NCI-H1436 (cell line): ENCODE measurements at places on chromosomes 2 and 18.

DNA sequence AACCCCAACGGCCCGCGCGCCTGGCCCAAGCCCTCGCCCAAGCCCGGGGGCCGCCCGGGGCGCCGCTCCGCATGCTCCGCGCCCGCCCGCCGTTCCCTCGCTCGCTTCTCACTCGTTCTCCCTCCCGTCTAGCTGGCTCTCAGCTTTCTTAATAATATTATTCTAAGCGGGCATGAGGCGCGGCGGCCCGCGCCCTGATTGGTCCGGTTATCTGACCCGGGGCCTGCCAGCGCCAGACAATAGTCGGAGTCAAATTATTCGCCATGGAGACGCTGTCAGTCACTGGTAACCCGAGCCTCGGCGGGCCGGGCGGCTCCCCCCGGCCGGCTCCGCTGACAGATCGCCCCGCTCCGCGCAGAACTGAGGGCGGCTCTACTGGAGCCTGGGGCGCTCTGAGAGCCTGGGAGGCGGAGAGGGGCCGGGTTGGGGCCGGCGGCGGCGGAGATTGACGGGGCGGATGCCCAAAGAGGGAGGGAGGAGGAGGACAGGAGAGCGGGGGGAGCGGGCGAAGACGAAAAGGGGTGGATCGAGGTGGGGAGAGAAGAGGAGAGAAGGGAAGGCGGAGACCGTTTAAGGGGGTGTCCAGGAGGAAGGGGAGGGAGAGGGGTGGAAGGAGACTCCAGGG is at the start of gene SIX2:
Gene SIX2 (minus strand): TSS at position 150 of the 625 bp plus-strand sequence. CDS start 342 bp downstream, outside the sequence.
- DNase-seq, result peak; percentile 97

GRCh38 chr2:179222076-179222475 is 42.6 kb downstream of the SESTD1 start:
- no peak for DNase-seq

GRCh38 chr18:27665264-27665799 is 480.2 kb upstream of the CHST9 start:
- no peak for DNase-seq

- no peak for DNase-seq
Observed at GRCh38 chr2:94758546-94758945, 112.7 kb upstream of the TEKT4 start.

GRCh38 chr2:133053541-133053940 is 383.5 kb upstream of the LYPD1 start:
- DNase-seq, result no peak

DNA sequence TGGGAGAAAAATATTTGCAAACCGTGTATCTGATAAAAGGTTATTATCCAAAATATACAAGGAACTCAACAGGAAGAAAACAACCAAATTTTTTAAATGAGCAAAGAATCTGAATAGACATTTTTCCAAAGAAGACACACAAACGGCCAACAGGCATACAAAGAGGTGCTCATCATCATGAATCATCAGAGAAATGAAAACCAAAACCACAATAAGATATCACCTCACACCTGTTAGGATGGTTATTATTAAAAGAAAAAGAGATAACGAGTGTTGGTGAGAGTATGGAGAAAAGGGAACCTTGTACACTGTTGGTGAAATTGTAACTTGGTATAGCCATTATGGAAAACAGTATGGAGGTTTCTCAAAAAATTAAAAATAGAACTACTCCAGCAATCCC is 463.3 kb downstream of the IRS1 start:
- no peak for DNase-seq

- no peak for DNase-seq
Observed at GRCh38 chr18:34923911-34924310, 117.3 kb upstream of the MAPRE2 start.

GRCh38 chr18:56508370-56509036 is 129.9 kb downstream of the TXNL1 start:
- no peak for DNase-seq

- DNase-seq, result no peak
Observed at GRCh38 chr2:20179755-20180594, 45.0 kb downstream of the SDC1 start.

DNA sequence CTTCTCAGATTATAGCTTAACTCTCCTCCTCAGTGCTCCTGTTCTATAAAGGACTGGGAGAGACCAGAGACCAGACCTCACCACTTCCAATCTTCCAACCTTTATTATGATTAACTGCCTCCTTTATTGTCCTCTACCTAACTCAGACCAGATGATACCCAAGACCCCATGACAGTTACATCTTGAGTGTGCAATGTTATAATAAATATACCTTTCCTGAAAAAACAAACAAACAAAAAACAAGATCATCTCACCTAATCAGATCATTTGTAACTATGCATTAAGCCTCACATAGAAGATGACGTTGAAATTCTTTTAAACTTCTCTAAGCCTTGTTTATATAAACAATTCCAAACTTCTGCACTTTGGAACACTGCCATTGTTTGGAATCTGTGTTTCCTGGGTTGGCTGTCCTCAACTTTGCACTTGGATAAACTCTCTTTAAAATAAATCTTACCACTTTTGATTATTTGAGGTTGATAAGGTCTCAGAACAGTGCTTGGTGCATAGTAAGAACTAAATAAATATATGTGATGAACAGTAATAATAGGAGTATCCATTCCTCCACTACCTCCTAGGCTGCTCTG is 342.7 kb downstream of the TDRD15 start:
- no peak for DNase-seq

- DNase-seq, result no peak
Observed at GRCh38 chr18:21134895-21135294, 23.3 kb upstream of the ROCK1 start.

- no peak for DNase-seq
Observed at GRCh38 chr2:201918616-201919307, 112.4 kb downstream of the CDK15 start.

DNA sequence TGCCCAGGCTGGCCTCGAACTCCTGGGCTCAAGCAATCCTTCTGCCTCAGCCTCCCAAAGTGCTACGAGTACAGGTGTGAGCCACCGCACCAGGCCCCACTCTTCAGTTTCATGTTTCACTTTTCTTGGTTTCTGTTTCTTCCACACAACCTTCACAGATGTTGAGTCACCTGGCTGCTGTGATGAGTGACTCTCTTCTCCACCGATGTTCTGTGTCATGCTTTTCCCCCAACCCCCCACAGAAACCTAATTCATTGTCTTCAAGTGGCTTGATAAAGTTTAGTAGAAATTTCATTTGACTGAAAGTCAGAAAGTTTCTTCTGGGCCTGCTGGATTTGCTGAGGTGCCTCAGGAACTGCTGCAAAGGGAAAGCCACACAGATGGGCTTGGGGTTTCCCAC is 78.5 kb downstream of the SPHKAP start:
- no peak for DNase-seq

DNA sequence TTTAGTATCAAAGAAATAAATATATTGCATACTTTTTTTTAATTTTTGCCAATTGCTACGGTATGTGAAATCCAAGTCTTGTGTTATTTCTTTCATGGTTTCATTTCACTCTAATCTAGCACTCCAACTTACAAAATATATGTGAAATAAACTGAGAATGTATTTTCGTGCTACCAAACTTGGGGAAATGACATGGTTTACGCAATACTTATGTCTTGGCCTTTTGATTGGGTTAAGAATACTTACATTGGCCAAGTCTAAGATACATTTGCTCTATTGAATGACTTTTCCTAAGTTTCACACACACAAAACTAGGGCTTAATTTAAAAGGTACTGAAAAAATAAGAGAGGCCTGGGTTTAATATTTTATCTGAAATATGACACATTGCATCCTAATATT is 80.5 kb downstream of the VRK2 start:
- no peak for DNase-seq

GRCh38 chr18:30342675-30343074 is 699.9 kb downstream of the DSC3 start:
- no peak for DNase-seq

DNA sequence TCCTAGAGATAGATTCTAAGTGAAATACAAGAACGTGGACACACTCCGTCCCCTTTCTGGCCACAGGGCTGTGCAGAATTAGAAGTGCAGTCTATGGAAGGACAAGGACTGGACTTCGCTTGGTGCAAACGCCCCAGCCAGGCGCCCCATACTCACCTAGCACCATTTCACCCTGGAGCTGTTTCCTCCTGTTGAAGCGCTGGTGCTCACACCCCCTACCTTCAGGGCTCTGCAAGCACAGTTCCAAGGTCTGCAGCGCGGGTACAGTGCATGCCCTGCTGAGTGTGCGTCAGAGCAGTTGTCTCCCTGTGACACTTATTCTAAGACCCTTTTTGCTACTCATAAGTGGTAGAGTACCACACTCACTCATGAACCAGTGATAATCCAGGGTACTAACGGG is 3.0 kb downstream of the HPCAL1 start:
- no peak for DNase-seq

DNA sequence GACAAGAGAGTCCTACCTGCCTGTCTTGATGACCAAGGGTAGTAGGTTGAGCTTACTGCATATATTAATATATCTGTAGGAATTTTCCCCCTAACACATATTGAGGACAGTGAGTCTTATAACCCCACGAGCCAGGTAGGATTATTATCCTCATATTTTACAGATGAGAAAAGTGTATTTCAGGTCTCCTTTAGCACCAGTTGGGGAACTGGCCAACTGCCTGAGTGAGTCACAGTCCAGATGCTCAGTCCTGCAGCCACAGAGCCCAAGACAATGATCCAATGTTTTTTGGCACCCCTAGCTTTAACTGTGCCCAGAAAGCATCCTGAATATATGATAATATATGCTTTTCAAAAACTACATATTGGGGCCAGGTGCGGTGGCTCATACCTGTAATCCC is 30.8 kb upstream of the GLS start:
- DNase-seq, result no peak

DNA sequence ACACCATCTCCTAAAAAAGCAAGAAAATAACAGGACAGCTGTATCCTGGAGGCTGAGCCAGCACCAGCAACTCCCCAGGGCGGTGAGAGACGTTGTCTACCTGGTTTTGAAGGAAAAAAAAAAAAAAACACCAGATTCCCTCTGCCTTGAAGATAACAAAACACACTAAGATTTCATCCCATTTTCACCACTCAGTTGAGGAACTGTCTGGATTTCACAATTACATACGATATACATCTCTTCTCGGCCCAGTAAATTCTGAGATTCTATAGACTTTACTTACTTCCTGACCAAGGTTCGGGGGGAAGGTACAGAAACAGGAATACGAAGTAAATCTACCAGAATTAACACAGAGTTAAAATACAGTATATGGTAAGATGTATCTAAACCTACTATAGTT is 8.5 kb downstream of the ZNF516 start:
- no peak for DNase-seq

GRCh38 chr2:22748909-22749308 is 636.1 kb upstream of the KLHL29 start:
- DNase-seq, result no peak

DNA sequence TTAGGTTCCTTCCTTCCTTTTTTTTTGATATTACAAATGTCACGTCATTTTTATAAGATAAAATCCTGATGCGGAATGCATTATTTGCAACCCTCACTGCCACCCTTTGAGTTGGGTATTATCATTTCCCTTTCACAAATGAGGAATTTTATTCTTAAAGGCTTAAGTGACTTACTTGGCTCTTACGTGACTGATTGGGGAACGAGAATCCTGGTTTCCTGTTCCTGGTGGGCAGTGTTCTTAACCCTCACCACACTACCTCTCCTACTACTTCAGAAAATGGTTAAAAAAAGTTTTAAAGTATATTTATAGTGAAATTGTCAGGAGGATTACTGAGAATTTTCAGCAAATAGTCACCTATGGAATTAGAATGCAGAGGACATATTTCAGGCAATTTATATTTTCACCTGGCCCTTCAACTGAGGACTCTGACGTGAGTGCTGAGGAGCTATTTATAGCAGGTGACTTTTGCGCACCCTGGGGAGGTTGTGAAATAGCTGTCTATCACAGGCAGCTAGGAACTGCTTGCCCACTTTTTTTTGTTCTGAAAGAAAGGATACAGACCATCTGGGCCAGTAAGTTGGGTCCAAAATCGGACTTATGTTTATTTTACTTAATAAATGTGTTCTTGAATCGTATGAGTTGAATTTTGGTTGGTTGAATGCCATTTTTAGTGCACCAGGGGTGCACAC is 18.7 kb upstream of the RASGRP3 start:
- DNase-seq, result no peak

- no peak for DNase-seq
Observed at GRCh38 chr2:177397481-177398289, 5.1 kb downstream of the AGPS start.

DNA sequence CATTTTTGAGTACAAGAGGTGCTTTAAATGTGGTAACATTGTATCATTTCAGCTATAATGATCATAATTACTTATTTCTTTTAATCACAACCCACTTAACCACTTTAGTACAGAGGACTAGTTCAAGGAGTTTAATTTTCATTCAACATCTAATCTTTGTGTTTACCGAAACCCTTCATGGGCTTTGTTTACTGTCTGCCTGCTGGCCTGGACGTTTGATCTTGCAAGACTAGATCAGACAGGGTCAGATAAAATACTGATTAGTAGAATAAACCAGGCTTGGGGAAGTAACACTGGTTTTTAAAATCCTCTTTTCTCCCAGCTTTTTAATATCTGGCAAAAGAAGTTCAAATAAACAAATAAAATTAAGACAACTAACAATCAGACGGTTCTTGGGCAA is 93.6 kb downstream of the SATB2 start:
- DNase-seq, result peak; percentile 47

- no peak for DNase-seq
Observed at GRCh38 chr2:113266431-113266830, 12.3 kb downstream of the PAX8 start.

- peak; percentile 32 for DNase-seq
Observed at GRCh38 chr2:42047488-42048298, at the start of gene PKDCC. TSS of gene PKDCC (plus strand) at chr2:42048021. CDS start at chr2:42048200, 179 bp downstream.

- DNase-seq, result no peak
Observed at GRCh38 chr18:34401775-34402174, 177.1 kb upstream of the NOL4 start.

GRCh38 chr2:137208431-137208891 is 443.1 kb downstream of the THSD7B start:
- DNase-seq, result no peak

DNA sequence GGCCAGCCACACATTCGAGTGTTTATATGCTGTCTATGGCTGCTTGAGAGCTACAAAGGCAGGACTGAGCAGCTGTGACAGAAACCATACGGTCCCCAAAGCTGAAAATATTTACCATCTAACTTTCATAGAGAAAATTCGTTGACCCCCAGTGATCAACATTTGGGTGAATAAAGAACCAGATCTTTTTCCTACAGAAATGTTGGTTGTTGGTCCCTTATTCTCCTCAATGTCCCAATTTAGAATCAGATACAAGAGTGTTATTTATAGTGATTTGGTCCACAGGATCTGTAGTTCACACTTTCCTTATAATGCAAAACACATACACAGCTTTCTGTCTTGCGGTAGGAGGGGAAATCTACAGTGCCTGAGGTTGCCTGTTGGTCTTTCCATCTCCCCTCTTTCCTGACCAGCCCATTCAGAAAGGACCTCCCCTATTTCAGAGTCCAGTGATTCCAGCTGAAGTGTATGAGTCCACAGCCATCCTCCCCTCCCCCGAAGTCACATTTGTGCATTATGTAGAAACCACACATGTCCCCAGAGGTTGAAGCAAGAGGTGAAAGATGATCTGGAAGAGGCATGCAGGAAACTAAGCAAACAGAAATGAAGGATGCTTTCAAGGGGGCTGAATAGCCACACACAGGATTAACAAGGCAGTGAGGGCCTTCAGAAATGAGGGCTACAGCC is 61.9 kb downstream of the SPRED2 start:
- DNase-seq, result no peak
